ENCODE measurements at places on chromosomes 4 and X. TPM values are rescaled to one million over a fixed set of nuclear protein-coding genes. Genes with fewer than 3 reads are reported as not detected.

The TSPAN5 gene
- total RNA-seq: 5.0 TPM

The NUDT10 gene
- total RNA-seq: 0.22 TPM

The SLC26A1 gene
- 0.12 TPM for total RNA-seq

The DTHD1 gene
- 0.15 TPM for total RNA-seq

The FGFR3 gene
- 0.71 TPM for total RNA-seq

- no peak for DNase-seq
Observed at GRCh38 chr4:102586002-102586643, 85.0 kb downstream of the NFKB1 start.

DNA sequence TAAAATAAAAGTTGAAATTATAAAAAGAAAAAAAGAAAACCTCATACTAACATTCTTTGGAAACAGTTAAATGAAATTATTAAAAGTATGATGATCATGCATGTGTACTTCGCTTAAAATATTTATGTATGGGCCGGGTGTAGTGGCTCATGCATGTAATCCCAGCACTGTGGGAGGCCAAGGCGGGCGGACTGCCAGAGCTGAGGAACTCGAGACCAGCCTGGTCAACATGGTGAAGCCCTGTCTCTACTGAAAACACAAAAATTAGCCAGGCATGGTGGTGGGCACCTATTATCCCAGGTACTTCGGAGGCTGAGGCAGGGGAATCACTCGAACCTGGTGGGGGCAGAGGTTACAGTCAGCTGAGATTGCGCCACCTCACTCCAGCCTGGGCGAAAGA, 952.2 kb upstream of the FTHL17 start:
- no peak for DNase-seq

DNA sequence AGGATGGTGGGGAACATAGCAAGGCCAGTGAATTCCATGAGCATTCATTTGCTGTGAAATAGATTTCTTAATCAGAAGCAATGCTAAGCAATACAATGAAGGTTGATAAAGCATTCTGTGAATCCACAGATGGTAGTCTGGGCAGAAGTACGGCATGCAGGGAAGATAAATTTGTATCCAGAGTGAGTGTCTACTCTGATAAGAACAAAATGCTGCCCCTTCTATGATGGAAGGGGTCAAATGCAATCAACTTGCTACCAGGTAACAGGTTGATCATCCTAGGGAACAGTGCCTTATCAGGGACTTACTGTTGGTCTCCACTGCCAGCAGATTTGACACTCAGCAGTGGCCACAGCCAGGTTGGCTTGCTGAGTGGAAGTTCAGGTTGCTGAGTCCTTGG, 189.4 kb downstream of the MAB21L2 start:
- DNase-seq: no peak

DNA sequence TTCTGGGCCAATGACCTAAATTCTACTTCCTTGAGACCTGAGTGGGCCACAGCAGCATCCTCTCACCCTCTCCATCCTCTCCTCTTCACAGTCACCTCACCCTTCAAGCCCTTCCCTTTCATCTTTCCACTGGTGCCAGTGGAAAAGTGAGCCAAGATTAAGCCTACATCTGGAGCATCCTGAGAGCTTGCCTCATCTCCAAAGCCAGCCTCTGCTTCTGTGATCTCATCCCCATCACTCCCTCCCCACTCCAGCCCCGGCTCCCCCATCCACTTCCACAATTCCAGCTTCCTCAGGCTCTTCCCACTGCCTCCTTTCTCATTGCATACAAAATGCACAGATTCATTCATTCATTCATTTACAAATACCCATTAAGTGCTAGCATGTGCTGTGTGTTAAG, 10.1 kb upstream of the RASL11B start:
- DNase-seq: no peak

DNA sequence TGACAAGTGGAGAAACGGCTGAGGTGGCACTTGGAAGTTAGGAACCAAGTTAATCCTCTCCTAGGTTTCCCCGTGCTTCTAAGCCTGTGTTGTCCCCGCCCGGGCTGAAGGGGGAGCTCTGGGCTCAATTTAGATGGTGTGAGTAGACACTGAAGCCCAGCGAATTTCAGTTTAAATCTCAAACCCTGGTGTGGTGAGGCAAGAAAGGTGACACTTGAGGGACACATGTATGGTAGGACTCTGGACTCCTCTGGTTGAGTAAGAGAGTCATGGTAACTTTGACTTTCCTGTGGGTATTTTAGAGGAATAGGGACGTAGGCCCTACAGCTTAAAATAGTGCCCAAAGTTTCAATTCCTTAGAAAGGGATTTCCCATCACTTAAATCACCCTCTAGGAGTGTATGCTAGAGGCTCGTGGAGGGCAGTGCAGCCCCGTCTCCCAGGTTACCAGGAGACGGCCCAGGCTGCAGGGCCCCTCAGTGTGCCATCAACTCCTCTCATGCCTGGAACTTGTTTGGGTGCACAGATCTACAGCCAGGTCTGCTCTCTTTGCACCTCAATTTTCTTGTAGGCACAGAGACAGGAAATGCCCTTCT, 24.0 kb downstream of the HAND2 start:
- no peak for DNase-seq

GRCh38 chr4:103193457-103193856, 4.7 kb downstream of the CENPE start:
- no peak for DNase-seq

GRCh38 chrX:153944140-153944799, at the start of gene RENBP:
Gene RENBP, minus strand, starts transcription at chrX:153944643. Its CDS starts 33 bp downstream, at chrX:153944610.
- no peak for DNase-seq

- no peak for DNase-seq
Observed at GRCh38 chrX:149471397-149471796, 33.7 kb downstream of the IDS start.

GRCh38 chrX:49947781-49948180, 25.4 kb downstream of the CLCN5 start:
- no peak for DNase-seq

DNA sequence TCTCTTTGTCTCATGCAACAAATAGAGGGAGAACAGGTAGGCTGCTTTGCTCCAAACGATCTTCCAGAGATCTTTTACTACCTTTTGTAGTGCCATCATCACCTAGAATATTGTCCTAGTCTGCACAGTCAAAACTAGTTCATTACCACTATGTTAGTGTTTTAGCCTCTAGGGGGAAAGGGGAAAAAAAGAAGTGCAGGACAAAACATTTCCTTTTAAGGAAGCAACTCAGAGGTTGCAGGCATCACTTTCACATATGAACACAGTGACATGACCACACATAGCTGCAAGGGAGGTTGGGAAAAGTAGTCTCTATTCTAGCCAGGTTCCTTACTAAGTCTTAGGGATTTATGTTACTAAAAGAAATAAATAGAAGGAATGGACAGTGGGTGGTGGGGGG, 39.3 kb upstream of the RAP2C start:
- DNase-seq: no peak

DNA sequence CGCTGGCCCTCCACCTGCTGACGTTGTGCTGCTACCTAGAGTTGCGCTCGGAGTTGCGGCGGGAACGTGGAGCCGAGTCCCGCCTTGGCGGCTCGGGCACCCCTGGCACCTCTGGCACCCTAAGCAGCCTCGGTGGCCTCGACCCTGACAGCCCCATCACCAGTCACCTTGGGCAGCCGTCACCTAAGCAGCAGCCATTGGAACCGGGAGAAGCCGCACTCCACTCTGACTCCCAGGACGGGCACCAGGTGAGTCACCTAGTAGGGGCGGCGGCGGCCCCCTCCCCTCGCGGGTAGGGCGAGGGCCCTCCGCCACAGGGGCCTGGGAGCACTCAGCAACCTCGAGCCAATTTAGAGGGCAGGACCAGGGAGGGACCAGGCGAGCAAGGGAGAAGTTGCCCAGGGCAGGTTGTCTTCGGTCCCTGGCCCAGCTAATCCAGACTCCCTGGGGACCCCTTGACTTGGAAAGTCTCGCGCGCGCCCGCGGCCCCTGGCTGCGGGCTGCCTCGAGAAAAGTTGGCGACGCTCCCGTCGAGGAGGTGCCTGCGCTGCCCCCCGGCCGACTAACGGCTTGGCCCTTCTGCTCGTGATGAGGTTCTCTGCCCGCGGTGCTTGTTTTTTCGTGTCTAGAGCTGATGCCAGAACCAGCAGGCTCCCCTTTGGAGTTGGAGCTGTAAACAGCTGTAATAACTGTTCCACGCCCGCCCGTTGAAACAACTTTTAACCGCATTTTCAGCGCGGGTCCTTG, 717 bp downstream of the EDA start:
- peak; percentile 27 for DNase-seq

- no peak for DNase-seq
Observed at GRCh38 chr4:29756966-29757365, 963.2 kb upstream of the PCDH7 start.

GRCh38 chr4:126106658-126107057, 791.9 kb downstream of the FAT4 start:
- no peak for DNase-seq

DNA sequence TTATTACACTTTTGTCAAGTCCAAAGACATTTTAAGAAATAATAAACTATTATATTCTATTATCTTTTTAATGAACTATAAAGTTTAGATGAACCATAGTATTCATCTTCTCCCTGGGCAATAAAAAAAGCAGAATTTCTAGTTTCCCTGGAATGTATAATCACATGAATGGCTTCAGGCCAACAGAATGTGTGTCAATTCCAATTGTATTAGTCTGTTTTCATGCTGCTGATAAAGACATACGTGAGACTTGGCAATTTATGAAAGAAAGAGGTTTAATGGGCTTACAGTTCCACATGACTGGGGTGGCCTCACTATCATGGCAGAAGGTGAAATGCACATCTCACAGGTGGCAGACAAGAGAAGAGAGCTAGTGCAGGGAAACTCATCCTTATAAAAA, 70.7 kb upstream of the ANXA10 start:
- DNase-seq: no peak

DNA sequence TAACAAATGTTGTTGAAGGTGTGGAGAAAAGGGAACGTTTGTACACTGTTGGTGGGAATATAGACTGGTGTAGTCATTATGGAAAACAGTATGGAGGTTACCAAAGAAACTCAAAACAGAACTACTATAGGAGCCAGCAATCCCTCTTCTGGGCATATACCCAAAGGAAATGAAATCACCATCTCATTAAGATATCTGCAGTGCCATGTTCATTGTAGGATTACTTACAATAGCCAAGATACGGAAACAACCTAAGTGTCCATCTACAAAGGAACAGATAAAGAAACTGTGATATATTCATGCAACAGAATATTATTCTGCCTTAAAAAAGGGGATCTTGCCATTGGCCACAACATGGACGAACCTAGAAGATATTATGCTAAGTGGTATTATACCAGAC, 22.2 kb downstream of the APBB2 start:
- no peak for DNase-seq

DNA sequence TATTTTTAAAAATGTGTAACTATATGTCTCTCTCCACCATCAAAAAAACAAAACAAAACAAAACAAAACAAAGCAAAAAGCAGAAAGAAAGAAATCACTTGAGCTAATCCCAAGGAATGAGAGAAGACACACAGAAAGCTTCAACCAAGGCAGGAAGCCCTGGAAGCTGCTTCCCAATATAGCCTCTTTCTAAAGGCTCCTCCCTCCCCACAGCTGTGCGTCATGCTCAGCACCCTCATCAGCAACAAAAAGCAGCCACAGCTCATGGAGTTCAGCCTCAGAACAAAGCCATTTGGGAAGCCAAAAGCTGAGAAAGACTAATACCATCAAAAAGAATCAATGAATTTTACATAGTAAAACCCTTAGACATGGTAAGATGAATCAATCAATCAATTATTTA, 501.6 kb upstream of the SMIM31 start:
- DNase-seq: no peak

DNA sequence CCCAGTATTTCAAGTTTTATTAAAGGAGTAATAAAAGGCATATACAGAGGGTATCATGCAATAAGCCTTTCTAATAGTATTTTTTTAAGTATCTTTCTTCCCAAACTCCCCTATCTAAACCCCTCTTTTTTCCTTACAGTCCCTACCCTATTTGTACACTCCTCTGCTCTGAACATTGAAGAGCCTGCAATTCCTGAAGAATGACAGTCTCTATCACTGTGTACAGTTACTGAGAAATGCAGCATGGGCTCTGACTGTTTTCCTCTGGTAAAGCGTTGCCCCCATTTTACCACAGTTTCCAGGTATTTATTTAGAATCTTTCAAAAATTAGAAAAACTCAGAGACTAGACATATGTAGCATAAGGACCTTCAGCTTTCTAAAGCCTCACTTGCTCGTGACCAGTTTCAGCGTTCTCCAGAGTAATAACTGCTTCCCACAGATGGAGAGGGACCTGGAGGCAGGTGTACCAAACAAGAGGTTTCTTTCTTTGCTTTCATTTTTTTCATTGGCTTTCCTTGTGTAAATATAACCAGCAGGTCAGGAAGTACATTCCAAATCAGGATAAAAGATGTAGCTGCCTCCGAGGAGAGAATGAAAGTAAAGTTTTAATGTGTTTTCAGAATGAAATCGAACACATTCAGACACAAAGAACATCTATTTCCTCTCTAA, 230.8 kb downstream of the CFAP299 start:
- no peak for DNase-seq

DNA sequence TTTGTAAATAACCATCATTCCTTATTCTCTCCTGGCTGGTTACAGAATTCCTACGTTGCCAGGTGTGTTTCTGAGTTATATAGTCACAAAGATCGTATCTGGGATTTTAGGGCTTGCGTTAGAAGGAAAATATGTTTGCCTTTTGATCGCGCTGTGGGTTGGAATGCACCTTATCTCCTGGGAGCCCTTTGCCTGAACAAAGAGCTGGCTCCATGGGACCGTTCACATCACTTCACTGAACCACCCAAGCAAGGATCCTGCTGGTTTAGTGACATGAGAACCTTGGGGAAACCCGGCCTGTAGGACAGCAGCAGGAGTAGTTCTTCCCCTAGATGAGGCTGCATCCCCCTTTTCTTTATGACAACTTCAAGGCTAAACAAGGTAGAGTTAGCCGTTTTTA, 51.6 kb downstream of the RS1 start:
- no peak for DNase-seq

- DNase-seq: no peak
Observed at GRCh38 chr4:73447671-73448070, 11.7 kb downstream of the AFP start.

DNA sequence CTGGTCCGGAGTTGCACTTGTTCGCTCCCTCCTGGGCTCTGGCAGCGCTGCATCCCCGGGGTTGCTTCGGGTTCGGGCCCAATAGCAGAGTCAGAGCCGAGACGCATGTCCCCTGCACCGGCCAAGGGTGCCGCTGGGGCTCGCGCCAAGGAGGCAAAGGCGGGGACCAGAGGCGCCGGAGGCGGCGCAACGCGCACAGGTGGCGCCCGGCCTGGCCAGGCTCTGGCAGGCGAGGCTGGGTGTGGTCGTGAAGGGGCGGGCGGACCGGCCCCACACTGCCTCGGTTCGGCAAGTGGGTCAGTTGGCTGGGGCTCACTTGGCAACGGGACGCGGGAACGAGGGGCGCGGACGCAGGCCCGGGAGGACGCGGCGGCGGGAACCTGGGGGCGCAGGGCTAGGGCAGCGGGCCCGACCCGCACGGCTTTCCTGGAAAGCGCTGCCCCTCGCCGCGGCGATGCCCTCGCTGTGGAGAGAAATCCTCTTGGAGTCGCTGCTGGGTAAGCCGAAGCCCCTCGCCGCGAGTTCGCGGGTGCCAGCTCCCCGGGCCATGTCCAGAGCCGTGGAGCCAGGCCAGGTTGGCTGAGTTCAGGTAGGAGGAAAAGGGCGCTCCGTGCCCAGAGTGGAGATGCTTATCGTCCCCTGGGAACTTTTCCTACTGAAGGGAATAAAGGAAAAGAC, at the start of gene CWH43:
Gene CWH43, plus strand, starts transcription at position 300 of the 678 bp plus-strand sequence. Its CDS starts 155 bp downstream, at position 455.
- DNase-seq: no peak
